Left renal pelvis (tissue), 4 donors: ENCODE measurements at places on chromosomes 5 and 9. TPM values are rescaled to one million over a fixed set of nuclear protein-coding genes. Genes with fewer than 3 reads are reported as not detected.

- no peak for DNase-seq
Measured at GRCh38 chr9:112037281-112038016, 137.6 kb downstream of the SUSD1 start.

GRCh38 chr5:68261569-68262065 lies 46.1 kb downstream of the PIK3R1 start:
- no peak for DNase-seq

- no peak for DNase-seq
Measured at GRCh38 chr9:89883401-89884341, 278.9 kb downstream of the GADD45G start.

DNA sequence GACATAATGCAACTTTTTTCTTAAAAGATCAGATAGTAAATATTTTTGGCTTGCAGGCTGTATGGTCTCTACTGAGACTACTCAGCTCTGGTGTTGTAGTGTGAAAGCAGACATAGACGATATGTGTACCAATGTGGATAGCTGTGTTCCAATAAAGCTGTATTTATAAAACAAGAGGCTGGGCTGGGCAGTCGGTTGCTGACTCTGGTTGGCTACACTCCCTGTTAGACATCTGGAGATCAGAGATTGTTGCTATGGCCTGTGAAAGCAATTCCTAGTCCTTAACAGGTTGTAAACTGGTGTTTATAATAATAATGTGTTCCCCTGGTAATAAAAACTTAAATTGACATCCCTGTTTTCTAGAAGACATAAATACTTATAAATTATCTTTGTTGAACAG lies 24.4 kb upstream of the SCAMP1 start:
- DNase-seq = no peak

DNA sequence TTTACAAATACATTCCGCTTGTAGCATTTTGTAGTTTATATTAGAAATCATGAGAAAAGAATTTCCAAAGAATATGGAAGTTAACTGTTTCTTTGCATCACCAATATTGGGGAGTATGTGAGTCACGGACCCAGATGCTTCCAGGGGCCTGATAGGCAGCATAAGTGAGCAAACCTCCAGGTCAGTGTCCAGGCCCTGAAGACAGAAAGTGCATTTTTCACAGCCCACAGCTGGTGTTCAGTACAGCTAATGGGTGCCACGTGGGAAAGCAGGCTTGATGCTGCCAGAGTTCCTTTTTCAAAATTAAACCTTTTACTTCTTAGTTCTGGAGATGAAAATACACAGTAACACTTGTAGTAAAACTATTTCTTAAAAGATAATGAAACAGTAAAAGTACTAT lies 454.4 kb upstream of the ACTBL2 start:
- no peak for DNase-seq

DNA sequence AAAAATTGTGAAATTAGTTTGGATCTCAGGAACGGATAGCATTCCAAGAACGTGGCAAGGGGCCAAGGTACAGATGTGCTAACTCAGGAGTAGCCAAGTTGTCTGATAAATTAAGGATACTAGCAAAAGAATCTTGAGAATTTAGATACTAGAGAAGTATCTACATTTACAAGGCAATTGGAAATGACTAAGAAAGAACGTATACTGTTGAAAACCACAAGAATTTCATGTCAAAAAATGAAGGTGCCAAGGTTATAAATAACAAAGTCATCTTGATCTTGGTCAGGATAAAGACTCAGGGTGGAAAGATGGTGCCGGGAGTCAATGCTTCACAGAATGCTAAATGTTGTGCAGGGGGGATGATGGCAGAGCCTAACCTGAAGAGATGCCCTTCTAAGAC lies 19.2 kb downstream of the CAPSL start:
- no peak for DNase-seq

- DNase-seq = no peak
Measured at GRCh38 chr9:130590305-130590704, 10.9 kb downstream of the FUBP3 start.

DNA sequence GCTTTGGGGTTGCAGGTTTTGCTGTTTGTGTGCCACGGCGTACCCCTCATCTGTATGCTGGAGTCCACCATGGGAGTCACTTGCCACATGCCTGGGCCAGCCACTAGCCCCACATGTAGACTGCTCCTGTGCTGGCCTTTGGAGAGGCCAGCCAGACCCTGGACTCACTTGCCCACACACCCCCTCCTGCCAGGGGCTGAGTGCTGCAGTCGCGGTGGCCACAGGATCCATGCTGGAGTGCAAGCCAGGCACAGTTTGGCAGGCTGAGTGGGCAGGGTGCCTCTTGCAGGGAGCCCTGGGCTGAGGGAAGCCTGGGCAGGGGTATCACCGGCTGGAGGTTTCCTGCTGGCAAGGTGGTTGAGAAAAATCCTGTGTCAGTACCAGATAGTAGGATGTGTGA lies 25.6 kb upstream of the GCNT1 start:
- no peak for DNase-seq

DNA sequence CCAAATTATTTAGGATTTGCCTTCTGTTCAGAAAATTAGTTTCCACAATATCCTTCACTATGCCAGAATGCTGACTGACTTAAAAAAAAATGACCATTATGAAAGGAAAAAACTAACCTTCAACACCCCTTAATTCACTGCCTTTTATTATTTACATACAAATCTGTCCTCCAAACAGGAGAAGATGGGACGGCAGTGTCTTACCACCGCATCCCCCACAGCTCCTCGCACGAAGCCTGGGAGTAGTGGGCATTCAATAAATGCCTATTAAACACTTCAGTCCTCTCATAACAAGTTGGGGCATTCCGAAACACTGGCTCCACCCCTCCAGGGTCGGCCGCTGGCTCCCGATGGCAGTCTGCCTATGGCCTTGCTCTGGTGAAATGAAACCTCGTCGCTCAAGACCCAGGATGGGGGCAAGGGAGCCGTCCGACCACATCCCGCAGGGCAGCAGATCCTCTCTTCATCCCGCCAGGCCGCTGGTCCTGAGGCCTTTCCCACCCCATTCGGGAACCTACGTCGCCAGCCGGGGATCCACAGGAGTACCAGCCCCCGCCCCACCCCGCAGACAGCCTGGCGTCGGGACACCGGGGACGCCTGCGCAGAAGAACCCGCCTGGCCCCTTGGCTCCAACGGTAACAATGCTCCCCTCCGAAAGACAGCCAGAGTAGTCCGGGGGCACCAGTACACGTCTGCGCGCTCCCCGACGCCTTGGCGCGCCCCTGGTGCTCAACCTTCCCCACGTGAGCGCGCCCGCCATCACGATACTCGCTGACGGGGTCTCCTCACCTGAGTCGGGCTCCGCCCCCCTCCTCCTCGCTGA lies 613 bp downstream of the ZBTB5 start:
- no peak for DNase-seq

- no peak for DNase-seq
Measured at GRCh38 chr9:137405677-137406081, 17.3 kb downstream of the EXD3 start.

GRCh38 chr9:91066042-91066415 lies 264.4 kb downstream of the SYK start:
- DNase-seq = no peak

- DNase-seq = no peak
Measured at GRCh38 chr5:90368454-90369246, 40.9 kb downstream of the CETN3 start.

GRCh38 chr9:112380825-112381221 lies 915 bp downstream of the HSDL2 start:
- DNase-seq = no peak

DNA sequence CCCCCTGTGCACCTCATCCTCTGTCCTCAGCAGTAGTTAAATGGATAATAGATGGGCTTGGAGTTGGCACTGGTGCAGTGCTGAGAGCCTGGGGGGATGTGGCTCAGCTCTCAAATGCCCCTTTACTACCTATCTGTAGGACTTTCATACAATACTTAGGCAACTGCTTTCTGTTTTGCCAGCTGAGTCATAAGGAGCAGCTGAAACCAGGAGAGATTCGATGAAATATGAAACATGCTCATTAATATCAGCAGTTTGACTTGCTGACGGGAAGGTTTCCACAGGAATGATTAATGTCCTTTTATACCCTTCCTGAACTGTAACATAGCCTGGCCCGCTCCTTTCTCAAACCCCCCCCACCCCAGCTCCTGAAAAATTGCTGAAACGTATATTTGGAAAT lies 142.6 kb downstream of the SAXO1 start:
- DNase-seq = no peak

DNA sequence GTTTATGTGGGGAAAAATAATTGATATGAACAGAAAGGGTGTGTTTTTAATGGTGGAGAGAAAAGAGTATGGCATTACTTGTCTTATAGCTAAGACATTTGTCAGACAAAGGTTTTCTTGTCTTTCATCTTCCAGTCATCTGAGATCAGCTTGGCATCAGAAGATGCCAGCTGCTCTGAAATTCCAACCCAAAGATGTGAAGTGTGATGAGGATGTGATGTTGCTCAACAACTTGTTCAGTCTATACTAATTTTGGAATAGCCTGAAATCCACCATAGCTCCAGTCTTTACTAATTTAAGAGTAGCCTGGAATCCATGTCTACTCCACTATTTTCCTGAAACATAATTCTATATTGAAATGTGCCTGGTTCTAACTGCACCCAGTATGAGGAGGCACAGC lies 182.3 kb downstream of the CFAP90 start:
- DNase-seq = no peak

GRCh38 chr9:134595014-134595413 lies 46.6 kb upstream of the COL5A1 start:
- no peak for DNase-seq

DNA sequence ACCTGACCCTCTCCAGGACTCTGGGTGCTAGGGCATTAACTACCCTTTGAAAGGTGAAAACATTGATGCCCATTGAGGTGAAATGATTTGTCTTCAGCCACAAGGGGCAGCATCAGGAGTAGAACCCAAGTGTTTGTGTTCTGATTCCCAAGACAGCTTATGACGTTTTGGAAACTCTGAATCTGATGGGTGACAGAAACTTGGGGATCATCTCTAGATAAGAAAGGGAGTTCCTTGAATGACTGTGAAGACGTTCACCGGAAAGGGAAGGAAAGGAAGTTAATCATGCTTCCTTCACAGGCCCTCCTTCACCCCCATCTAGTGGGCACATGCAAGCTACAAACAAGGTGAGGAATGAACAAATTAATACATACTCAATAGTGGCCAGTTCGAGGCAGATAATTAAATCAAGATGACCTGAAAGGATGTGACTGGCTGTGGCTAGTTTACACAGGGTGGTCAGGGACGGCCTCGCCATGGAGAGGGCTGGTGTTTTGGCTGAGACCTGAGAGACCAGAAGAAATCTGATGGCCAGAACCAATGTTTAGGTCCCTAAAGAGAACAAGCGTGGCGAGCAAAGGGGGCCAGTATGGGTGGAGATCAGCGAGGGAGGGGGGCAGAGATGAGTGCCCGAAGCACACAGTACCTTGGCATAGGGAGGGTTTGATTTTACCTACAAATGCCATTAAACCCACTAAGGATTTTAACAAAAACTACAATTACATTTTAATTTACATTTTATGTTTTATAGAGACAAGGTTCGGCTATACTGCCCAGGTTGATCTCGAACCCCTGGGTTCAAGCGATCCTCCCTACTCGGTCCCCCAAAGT lies 937 bp upstream of the SLC26A2 start:
- DNase-seq = no peak

- no peak for DNase-seq
Measured at GRCh38 chr5:60740322-60740721, 40.4 kb upstream of the DEPDC1B start.

- DNase-seq = no peak
Measured at GRCh38 chr9:109766351-109766750, 13.6 kb upstream of the PALM2AKAP2 start.

DNA sequence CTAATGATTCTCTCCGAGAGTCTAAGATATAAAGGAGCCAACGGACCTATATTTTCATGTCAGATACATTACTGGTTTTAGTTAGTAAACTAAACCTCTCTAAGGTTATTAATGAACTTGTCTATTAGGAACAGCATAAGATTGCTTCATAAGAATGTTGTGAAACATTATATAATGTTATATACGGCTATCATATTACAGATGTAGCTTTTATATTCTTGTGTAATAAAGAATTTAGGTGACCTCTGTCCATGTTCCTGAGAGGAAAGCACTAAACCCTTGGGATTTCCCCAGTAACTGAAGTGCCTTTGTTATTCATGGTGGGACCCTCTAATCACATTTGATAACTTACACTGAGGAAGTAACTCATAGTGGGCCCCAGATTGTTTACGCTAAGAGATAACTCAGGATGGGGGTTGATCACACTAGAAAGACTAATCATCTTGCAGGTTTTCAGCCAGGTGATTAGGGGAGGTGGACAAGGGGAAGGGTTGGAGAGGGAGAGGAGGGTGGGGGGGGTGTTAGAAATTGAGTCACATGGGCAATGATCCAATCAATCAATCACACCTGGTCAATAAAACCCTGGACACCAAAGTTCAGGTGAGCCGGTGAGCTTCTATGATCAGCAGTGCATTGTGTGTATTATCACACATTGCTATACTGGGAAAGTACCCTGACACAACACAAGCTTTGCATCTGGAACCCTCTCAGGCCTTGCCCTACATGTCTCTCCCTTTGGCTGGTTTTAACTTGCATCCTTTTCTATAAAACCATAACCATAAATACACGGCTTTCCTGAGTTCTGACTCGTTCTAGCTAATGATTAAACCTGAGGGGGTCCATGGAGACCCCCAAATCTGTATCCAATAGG lies 25.8 kb downstream of the ECPAS start:
- DNase-seq = no peak

GRCh38 chr5:72412283-72413055 lies 92.3 kb downstream of the PTCD2 start:
- DNase-seq = no peak

DNA sequence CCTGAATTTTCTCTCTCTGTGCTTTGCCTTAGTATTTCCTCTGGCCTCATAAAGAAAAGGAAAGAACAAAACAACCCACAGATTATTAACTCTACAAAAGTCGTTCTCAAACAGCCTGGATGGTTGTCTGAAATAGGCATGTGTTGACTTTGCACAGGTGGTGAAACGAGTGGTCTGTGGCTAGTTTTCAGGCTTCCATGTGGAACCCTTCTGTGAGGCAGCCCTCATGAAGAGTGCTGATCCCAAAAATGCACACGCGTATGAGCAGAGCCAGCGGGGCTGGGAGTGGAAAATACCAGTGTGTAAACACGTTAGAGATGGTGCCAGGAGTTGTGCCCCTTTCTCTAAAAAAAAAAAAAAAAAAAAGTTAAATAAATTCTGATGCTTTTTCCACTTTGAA lies 4.9 kb upstream of the PSAT1 start:
- no peak for DNase-seq

- no peak for DNase-seq
Measured at GRCh38 chr5:110899566-110900412, 161.0 kb downstream of the SLC25A46 start.

The ZNF658 gene
- 9.0 TPM for polyA plus RNA-seq

The ARHGAP26 gene
- 10.9 TPM for polyA plus RNA-seq

The TAL2 gene
- 3.2 TPM for polyA plus RNA-seq

The CCDC180 gene
- 30.7 TPM for polyA plus RNA-seq

The PLPP7 gene
- polyA plus RNA-seq = 2.3 TPM

The SLC6A19 gene
- 60.5 TPM for polyA plus RNA-seq

The SH3GL2 gene
- polyA plus RNA-seq = 4.5 TPM

The PCDHB7 gene
- polyA plus RNA-seq = 5.9 TPM

The FGF10 gene
- polyA plus RNA-seq = 10.4 TPM

The HTR1A gene
- polyA plus RNA-seq = not detected

The OR1Q1 gene
- polyA plus RNA-seq = not detected

The SLCO6A1 gene
- polyA plus RNA-seq = not detected

The DBH gene
- polyA plus RNA-seq = 0.77 TPM

The NSUN2 gene
- 59.9 TPM for polyA plus RNA-seq
